RPMI8226 (cell line): ENCODE measurements at places on chromosomes 7 and 10.

GRCh38 chr7:50480797-50481196 is 30.6 kb upstream of the FIGNL1 start:
- DNase-seq = no peak

DNA sequence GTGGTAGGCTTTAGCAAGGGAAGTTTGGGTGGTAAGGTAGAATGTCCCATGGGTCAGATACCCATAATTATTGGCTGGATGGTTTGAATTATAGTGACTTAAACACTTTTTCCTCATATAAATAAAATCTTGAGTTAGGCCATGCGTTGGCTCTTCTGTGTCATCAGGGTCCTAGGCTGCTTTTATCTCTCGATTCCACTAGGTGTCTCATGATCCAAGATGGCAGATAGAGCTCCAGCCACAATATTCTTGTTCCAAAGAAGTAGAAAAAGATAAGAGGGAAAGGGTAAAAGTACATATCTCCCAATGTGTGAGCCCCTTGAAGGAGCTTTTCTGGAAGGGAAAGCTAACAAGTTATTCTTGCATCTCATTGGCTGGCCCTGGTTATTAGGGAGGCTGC is 144.7 kb downstream of the GRK5 start:
- no peak for DNase-seq

DNA sequence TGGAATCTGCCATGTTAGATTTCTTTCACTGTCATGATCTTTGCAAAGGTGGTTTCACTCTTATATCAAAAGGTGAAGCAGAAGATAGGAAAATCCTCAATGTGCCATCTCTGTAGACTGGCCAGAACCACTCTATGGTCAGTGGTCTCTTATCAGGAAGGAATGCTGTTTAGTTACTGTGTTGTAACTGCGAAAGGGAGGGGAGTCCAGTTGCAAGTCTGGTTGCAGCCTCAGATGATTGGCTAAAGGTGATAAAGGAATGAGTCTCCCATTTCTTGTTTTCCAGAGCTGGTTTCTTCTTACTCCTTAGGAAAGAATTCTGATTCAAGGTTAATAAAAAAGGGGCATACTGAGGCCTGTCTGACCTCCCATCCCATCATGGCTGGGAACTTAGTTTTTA is 58.2 kb upstream of the ICA1 start:
- DNase-seq = no peak

DNA sequence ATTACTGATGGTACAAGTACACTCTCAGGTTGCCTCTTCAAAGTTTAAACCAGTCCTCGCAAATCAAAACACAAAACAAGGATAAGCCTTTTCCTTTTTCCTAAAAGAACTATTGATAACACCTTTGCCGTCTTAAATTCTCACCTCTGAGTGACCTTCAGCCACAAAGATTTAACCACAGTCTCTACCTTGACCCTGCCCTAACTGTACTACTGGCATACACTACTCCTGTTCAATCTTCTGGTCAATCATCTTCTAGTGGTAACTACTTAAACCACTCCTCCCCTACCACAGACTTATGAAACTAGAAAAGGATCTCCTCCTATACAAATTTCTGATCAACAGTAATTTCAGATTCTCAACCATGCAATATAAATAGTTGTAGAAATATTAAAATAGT is 15.1 kb downstream of the UPF2 start:
- no peak for DNase-seq
